Dorsolateral prefrontal cortex (tissue), 122 donors: ENCODE measurements at places on chromosomes 6 and 20. TPM values are rescaled to one million over a fixed set of nuclear protein-coding genes. Genes with fewer than 3 reads are reported as not detected.

CALHM4 gene
- total RNA-seq = not detected

TDRD6 gene
- total RNA-seq = 3.5 TPM

CYP39A1 gene
- 2.1 TPM for total RNA-seq

SLC32A1 gene
- 14.8 TPM for total RNA-seq

TTK gene
- not detected for total RNA-seq

NNAT gene
- total RNA-seq = 40.6 TPM

SOX18 gene
- 14.5 TPM for total RNA-seq

FOXF2 gene
- total RNA-seq = 2.8 TPM

SIM1 gene
- not detected for total RNA-seq

PLN gene
- 2.5 TPM for total RNA-seq

ADGB gene
- total RNA-seq = not detected

EPM2A gene
- total RNA-seq = 25.4 TPM

SPATA25 gene
- total RNA-seq = 5.9 TPM

SASH1 gene
- total RNA-seq = 106 TPM

RBBP8NL gene
- total RNA-seq = not detected

C6orf52 gene
- 1.5 TPM for total RNA-seq

ENPP5 gene
- total RNA-seq = 24.6 TPM

SIGLEC1 gene
- total RNA-seq = 3.4 TPM

PLAGL1 gene
- total RNA-seq = 18.0 TPM

EYS gene
- total RNA-seq = 0.13 TPM
